ENCODE measurements at places on chromosomes 16 and 17.

DNA sequence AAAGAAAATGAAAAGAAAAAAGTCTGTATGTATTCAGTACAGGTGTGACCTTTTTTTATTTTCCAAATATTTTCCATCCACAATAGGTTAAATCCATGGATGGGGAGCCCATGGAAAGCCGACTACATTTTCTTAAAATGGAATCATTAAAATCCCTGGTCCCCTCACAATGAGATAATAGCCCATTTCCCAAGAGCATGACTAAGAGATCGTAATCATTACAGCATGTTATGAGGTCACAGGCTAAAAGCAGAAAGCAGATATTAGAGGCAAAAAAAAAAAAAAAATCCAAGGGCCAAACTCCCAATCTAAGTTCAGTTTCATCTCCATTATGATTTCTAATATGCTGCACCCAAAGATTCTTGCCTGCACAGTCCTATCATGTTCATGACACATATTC, 44.7 kb downstream of the CYTH1 start:
- no peak for DNase-seq

GRCh38 chr16:75702242-75702641, 981 bp upstream of the DUXB start:
- no peak for DNase-seq

DNA sequence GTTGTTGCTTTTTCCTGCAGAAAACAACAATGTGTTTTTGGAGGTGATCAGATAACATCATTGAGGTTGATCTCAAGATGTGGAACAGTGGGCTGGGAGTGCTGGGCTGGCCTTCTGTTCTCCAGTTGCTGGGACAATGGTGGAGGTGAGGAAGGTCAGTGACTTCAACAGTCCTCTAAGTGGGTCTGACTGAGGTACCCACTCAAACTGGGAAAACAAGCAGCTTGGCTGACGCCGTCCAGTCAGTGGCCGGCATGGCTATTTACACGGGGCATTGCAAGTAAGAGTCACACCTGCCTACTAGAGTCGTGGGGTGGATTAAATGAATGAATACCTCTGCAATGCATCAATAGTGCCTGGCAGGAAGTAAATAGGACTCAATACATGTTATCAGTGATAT, 386.7 kb upstream of the ZFHX3 start:
- no peak for DNase-seq

- DNase-seq = no peak
Measured at GRCh38 chr16:66636199-66636598, 31.7 kb downstream of the CMTM3 start.

GRCh38 chr16:48680881-48681280, 70.9 kb upstream of the N4BP1 start:
- no peak for DNase-seq

DNA sequence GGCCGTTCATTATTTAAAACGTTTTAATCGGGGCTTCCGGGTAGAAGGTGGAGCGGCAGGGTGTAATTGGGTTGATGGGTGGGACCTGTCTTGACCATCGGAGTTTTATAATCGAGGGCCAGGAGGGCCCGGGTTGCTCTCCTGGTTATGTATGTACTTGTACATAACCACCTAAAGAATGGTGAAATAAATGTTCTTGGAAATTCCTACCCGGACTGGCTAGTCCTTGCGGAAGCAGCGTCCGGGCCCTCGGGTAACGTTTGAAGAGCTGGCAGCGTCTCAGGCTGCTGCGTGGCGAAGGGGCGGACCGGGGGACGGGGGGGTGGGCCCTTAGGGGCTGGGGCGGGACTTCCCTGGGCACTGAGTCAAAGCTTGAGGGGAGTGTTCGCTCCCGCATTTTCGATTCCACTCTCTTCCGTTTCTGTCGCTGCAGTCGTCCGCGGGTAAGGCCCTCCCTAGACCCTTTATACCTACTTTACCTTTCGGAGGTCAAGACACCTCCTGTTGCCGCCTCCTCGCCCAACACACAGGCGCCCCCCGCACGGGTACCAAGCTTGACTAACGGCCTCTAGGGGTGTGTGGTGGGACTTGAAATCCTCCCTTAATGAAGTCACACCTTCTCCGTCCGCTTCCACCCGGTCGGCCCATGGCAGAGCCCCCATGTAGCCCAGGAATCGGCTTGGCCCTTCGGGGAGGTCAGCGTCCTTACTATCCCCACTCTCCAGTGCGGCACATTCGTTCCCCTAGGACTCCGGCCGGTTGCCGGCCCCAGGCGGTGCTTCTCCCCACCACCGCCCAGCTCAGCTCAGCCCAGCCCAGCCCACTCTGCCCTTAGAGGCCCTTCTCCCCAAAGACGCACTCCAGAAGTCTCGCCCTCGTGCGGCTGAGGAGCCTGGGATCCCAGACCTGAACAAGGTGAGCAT, at the start of gene TMEM106A:
TMEM106A (plus strand) TSS at position 396 of the 923 bp plus-strand sequence. CDS start 1,167 bp downstream, outside the sequence.
- DNase-seq = peak; percentile 57

GRCh38 chr16:83903751-83904150, 4.8 kb downstream of the MLYCD start:
- DNase-seq = no peak

DNA sequence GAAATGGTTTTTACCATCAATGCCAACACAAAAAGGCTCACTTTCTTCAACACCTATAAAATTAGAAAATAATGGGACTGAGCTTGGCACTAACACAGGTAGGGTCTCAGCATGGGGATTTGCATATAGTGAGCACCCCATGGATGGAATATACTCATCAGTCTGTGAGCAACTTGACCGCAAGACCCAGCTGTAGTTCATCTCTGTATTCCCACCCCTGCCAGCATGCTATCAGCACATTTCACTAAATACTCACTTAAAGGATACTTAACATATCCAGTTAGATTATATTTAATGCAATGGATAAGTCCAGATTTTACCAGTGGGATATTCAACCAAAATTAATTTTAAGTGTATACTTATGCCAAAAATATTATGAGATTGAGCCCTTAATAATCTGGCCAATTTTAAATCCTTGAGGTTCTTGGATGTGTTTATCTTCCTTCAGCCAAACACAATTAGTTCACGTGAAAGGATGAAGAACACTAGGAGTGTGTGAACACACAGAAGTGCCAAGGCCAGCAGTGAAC, 66.7 kb downstream of the C16orf95 start:
- DNase-seq = no peak

GRCh38 chr17:836151-836550, 54.0 kb downstream of the MRM3 start:
- no peak for DNase-seq

GRCh38 chr17:33209671-33210070, 83.4 kb downstream of the ASIC2 start:
- DNase-seq = no peak

DNA sequence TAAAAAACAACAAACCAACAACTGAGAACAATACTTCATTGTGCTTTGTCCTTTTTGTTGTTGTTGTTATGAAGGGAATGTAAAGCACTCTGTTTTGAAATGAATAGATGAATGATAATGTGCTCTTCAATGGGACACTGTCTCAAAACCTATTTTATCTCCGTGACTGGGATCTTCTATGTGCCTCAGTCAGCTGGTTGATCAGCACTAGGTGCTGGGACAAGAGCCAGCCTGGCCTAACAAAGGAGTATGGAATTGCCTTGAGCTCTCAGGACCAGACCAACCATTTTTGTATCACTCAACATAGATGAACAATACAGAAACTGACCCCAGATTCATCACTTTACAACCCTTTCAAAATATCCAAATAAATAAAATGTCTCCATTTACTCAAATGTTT, 440.2 kb downstream of the KCNJ2 start:
- DNase-seq = no peak

DNA sequence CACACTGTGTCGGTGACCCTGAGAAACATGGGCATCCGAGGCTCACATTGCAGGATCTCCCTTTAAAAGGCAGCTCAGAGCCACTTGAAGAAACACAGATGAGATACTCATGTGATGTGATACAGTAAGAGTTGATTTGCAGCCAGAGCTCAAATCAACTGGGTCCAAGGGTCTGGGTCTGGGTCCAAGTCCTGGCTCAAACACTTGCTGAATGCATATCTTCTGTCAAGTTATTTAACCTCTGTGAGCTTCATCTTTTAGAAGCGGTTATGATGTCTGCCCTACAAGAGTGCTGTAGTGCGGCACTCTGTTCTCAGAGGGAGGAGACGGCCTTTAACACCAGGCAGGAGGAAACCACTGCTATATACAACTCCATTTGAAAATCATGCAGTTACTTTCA, 6.4 kb downstream of the KRT38 start:
- no peak for DNase-seq

GRCh38 chr17:64685705-64686104, 23.6 kb upstream of the SMURF2 start:
- no peak for DNase-seq

DNA sequence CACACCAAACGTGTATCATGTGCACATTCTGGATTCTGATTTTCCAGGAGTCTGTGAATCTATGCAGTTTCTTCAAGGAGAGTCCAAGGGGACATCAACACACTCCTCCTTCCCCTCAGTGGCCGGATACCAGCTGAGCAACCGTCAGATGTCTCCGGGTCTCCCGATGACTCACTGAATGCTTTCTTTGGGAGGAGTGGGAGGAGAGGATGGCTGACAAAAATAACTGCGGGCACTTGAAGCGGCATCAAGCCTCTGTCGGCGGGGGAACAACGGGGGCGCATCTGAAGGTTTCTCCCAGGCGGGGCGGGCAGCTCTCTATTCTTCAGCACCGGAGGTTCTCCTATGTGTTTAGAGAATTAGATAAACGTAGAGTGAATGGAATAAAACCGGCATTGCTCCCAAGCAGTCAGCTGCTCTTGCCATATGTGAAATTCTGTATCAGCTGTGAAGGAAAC, 24.6 kb upstream of the LRRC75A start:
- DNase-seq = no peak

DNA sequence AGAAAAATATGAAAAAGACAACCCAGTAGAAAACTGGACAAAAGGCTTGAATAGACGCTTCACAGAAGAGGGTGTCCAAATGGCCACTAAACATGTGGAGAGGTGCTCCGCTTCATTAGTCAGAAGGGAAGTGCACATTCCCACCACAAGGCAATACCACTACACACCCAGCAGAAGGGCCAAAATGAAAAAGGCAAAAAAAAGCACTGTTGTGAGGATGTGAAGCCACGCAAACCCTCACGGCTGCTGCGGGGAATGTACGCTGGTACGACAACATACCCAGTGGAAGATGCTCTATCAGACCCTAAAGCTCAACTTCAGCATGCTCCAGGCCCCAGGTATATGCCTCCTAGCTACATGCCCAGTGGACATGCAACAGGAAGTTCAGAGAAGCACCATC, 17.0 kb downstream of the PIK3R5 start:
- DNase-seq = no peak

GRCh38 chr17:68847711-68848110, 107.5 kb downstream of the ABCA8 start:
- no peak for DNase-seq

DNA sequence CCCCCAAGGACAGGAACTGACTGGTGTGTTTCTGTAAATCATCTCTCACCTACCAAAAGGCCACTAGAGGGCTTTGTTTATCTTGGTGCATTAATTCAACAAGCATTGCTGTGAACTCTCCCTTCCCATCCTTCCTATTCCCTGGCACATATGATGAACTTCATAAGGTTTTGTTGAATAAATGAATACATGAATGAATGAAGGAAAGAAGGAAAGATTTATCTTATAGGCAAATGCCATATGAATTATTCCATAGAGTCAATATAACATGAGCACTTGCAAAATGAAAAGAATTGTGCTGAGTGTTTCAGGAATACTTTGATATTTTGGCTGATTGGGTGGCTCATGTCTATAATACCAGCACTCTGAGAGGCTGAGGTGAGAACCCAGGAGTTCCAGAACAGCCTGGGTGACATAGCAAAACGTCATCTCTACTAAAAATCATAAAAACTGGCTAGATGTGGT, 4.3 kb downstream of the SPDYE4 start:
- DNase-seq = no peak

DNA sequence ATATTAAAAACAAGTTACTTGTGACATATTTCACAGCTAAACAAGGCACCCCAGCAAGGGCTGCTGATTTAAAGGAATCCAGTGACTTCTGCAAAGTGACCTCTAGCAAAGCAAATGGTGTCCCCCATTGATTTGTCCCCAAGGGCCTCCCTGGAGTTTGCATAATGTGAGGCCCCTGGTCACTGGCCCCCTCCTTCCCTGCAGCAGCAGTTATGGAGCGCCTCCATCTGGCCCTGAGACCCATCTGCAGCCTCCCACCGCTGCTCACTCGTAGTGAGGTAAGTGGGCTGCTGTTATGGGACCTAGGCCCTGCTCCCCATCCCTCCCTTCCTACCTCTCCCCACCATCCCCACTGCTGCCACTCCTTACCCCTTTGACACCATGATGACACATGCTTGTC, 19.6 kb upstream of the EEF2K start:
- no peak for DNase-seq

DNA sequence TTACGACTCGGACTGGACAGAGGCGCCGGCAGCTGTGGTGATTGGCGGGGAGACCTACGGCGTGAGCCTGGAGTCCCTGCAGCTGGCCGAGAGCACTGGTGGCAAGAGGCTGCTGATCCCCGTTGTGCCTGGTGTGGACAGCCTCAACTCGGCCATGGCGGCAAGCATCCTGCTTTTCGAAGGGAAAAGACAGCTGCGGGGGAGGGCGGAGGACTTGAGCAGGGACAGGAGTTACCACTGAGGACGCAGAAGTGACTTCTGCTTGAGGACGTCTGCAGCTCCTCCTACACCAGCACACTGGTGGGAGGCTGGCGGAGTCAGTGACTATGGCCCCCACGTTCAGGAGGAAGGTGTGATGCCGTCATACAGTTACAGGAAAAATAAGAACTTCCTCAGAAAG, 9.7 kb downstream of the MRM3 start:
- DNase-seq = no peak

- no peak for DNase-seq
Measured at GRCh38 chr17:78617511-78618061, 40.4 kb upstream of the DNAH17 start.
